Endodermal cell (in vitro differentiated cells): ENCODE measurements at places on chromosomes 1 and 21. TPM values are rescaled to one million over a fixed set of nuclear protein-coding genes. Genes with fewer than 3 reads are reported as not detected.

Gene MCOLN2
- 0.29 and 0.54 TPM in 2 replicates for total RNA-seq

GRCh38 chr1:182259229-182259872, 132.2 kb downstream of the GLUL start:
- DNase-seq = no peak

GRCh38 chr21:44398499-44398898, 45.1 kb downstream of the TRPM2 start:
- no peak for DNase-seq

GRCh38 chr21:45156459-45156858, 82.1 kb downstream of the ADARB1 start:
- peak; percentile 16 for DNase-seq

DNA sequence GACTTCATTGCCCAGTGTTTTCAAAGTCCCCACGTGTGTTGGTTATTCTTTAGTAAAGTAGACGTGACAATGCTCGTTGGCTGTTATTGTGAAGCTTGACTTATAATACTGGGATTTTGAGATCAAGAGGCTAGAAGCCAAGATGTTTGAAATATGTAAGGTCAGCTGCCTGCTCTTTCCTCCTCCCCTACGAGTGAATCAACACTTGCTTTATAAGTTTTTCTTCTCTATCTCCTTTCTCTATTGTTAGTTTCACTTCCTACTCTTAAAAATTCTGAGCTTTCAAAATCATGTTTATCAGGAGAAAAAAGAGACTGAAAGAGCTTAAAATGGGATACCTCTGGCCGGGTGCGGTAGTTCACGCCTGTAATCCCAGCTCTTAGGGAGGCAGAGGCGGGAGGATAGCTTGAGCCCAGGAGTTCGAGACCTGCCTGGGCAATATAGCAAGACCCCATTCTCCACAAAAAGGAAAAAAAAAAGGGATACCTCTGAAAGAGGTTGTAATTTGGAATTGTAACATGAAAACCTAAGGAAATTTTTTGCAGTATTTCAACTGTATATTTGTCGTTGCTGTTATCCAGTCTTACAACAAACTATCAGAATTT, 72.0 kb downstream of the EPB41 start:
- no peak for DNase-seq

DNA sequence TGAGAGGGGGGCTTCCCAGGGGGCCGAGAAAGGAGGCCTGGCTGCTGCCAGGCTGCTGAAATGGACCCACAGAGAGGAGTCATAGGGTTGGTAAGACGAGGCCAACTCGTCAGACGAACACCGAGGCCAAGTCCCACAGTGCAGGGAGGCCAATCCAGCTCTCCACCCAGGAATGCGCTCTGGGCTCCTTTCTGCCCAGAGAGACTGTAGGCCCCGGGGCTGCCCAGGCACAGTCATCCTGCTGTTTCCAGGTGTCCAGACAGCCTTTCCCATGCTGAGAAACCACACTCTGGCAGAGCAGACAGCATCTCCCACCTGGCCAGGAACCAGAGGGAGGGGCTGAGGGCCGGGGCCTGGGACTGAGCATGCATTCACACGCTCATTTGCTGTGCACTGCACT, 26.7 kb upstream of the RSPO1 start:
- DNase-seq = no peak

GRCh38 chr1:173114346-173114745, 63.6 kb upstream of the TNFSF18 start:
- no peak for DNase-seq

GRCh38 chr1:6040444-6040843, 5.2 kb upstream of the KCNAB2 start:
- DNase-seq = no peak

Gene CLCA4
- not detected in 2 replicates for total RNA-seq

GRCh38 chr1:21175324-21175669, 1.4 kb downstream of the EIF4G3 start:
- DNase-seq = no peak
